Ureter (tissue), 1 donor: ENCODE measurements at places on chromosomes 13 and 19. TPM values are rescaled to one million over a fixed set of nuclear protein-coding genes. Genes with fewer than 3 reads are reported as not detected.

DNA sequence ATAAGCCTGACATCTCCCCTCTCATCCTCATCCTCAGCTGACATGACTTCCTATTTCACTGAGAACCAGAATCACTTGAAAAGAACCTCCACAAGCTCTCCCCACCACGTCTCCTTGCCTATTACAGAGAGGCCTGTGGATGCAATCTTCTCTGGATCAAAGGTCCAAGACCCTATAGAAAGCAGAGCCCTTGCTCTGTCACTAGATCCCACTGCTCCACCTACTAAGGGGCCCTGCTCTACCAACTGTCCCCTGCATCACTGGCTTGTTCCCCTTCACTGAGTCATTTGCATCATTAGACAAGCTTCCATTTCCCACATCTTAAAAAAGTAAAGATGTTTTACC lies 40.8 kb downstream of the RCBTB2 start:
- DNase-seq, result no peak

DNA sequence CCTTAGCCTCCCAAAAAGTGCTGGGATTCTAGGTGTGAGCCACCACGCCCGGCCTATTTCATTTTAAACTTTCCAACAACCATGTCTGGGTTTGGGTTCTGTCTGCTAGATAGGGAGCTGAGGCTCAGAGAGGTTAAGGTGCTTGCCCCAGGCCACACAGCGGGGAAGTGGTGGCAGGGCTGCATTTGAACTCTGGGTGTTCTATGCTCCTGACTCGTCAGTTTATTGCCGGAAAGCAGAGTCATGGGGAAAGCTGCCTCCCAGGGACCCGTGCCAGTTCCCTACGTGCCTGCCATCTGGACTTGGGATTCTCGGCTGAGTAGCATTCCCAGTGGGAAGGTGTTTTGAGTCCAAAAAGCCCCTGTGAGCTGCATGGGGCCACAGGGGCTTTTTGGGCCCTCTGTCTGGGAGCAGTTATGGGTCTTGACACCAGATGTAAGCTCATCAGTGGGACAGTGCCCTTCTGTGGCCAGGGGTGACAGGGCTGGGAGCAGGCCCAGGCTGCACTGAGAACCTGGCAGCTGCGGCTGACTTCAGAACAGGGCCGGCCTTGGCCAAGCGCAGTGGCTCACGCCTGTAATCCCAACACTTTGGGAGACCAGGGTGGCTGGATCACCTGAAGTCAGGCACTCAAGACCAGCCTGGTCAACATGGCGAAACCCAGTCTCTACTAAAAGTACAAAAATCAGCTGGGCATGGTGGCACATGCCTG lies 10.9 kb downstream of the RFX1 start:
- no peak for DNase-seq

- DNase-seq, result peak; percentile 75
Observed at GRCh38 chr13:96984051-96984508, 10.2 kb downstream of the OXGR1 start.

- no peak for DNase-seq
Observed at GRCh38 chr19:49772850-49773432, 6.1 kb downstream of the AP2A1 start.

The LILRA6 gene
- 1.6 TPM for total RNA-seq
